ENCODE measurements at places on chromosomes 2 and 18.
A peak's percentile ranks its signal among the peaks of the same experiment; 100 is the strongest.

- DNase-seq: peak; percentile 83
Observed at GRCh38 chr2:241859436-241860183, 916 bp upstream of the PDCD1 start.

- no peak for DNase-seq
Observed at GRCh38 chr18:70455731-70456130, 166.9 kb downstream of the SOCS6 start.

DNA sequence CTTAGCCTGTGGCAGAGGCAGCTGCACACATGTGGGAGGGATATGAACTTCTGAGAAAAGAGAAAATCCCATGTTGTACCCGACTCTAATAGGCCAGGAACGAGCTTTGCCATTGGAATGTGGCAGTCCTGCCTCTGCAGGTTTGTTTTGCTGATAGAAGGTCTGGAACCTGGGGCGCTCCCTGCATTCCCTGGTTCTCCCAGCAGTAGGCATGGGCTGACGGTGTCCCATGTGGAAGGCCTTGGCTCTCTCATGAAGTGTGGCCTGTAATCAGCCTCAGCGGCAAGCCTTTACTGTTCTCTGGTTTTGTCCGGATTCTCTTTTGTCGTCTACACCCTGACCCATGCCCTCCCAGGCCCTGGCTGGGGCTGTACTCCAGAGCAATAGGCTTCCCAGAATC is 72.3 kb downstream of the KIF5C start:
- DNase-seq: no peak

DNA sequence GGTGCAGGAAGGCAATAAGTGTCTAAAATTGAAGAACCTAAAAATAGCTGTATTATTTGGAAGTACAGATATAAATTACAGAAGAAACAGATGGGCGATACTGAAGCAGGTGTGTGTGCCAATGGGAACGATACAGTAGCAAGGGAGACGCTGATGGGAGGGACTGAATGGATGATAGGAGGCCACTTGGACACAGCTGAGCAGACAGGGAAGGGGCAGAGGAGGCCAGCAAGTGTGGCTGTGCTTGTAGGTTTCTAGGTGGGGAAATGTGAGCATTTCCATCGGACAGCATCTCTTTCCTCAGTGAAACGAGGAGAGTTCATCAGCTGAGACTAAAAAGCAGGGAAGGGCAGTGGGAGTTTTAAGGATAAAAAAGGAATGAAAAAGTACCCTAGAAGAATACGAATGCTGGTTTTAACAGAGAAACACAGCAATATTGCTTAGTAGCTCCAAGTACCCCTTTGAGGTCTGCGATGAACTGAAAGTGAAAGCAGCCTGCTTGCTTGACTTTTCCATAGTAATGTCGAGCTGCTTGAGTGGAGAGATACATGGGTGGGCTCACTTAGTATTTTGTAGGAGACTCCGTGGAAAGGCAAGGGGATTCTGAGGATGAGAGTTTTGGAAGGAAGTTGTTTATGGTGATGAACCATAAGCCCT is 91.7 kb upstream of the EPC2 start:
- DNase-seq: peak; percentile 45

DNA sequence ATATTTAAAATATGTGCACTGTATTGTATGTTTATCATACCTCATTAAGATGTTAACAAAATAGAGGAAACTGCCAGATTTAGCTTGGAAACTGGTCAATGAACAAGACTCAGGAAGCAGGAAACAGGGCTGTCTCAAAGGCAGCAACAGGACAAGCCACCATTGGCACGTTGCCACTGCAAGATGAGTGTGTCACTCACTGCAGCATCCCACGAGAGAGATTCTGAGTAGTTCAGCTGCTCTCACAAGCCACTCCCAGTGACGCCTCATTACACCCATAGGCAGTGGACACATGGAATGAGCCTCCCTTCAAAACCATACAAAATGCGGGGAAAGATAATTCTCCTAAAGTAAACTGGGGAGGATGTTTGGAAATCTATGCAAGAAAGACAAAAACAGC is 181.9 kb upstream of the DLGAP1 start:
- no peak for DNase-seq

- DNase-seq: no peak
Observed at GRCh38 chr2:19355416-19355821, 3.0 kb downstream of the OSR1 start.

DNA sequence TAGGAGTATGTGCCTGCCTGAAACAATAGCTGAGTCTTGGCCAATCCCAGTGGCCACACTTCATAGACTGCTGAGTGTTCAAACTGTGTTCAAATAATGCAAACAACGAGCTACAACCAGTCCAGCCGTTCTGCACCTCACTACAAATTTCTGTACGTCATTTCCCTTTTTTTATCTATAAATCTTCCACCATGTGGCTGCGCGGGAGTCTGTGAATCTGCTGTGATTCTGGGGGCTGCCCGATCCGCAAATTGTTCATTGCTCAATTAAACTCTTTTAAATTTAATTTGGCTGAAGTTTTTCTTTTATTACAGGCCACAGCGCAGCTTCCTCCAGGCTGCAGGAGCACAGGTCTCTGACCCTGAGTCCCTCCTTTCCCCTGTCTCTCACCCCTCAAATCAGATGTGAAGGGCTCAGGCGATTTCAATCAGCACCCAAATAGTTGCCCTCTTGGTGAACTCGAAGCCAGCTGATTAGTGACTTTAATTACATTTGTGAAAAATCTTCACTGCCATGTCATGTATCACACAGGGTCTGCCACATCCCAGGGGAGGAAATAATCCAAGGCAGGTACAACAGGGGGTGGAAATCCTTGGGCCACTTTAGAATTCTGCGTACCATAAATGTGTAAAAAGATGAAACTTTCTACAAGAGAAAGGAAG is 145.6 kb downstream of the NDUFA10 start:
- no peak for DNase-seq

- no peak for DNase-seq
Observed at GRCh38 chr2:29478641-29479040, 363.4 kb downstream of the CLIP4 start.

DNA sequence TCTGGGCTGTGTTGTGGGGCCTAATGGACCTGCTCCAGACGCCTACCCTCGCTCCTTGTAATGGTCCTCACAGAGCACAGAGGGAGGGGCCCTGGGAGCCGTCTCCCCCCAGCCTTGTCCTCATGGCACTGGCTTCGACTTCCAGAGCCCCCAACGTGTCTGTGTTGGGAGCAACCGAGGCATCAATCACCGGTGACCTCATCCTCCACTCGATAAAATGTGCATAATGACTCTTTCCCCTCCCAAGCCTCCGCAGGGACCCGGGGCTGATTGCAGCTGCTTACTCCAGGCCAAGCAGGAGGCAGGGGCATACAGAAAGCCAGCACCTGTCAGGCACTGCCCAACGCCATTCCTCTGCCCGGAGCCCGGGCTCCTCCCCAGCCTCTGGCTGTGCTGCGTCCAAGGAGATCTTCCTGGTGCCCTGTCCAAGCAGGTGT is 271.7 kb downstream of the NDUFA10 start:
- no peak for DNase-seq

DNA sequence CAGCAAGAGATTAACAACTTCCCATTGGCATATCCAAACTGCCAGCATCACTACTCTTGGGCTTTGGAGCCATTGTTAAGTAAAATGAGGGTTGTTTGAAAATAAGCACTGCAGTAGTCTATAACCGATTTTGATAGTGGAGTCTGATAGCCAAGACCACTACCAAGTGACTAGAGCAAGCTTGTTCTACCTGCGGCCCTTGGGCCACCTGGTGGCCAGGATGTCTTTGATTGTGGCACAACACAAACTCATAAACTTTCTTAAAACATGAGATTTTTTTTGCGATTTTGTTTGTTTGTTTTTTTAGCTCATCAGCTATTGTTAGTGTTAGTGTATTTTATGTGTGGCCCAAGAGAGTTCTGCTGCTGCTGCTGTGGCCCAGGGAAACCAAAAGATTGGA is 11.0 kb downstream of the UBE2E3 start:
- DNase-seq: no peak

DNA sequence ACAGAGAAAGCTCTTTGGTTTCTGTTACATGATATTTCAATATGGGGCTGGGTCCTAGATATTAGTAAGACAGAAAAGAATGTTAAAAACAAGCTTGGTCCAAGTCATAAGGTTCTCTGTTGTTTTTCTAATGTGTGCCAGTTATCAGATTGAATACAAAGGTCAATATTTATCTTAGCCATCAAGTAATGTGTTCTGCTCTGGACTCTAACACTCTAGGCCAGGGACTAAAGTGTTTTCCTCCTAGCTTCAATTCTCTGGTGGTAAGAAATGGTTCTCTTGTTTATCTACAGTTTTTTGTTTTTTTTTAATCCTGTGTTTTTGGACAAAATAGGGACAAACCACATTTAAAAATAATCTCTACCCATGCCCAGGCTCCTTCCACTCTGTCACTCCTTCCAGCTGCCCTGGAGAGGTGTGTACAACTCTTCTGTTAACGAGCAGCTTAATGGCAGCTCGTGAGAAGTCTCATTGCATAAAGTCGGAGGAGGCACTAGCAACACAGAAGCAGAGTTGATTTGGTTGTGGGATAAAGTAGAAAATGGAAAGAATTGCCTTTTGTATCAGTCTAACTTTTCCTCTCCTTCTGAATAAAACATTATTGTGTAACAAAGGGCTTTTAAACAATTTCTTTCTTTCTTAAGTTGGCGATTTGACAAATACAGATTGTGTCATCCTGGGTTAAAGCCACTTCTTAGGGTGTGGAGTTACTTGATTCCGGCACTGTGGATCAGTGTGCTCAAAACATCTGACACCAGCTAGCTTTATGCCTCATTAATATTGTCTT is 8.0 kb upstream of the SESTD1 start:
- DNase-seq: no peak

DNA sequence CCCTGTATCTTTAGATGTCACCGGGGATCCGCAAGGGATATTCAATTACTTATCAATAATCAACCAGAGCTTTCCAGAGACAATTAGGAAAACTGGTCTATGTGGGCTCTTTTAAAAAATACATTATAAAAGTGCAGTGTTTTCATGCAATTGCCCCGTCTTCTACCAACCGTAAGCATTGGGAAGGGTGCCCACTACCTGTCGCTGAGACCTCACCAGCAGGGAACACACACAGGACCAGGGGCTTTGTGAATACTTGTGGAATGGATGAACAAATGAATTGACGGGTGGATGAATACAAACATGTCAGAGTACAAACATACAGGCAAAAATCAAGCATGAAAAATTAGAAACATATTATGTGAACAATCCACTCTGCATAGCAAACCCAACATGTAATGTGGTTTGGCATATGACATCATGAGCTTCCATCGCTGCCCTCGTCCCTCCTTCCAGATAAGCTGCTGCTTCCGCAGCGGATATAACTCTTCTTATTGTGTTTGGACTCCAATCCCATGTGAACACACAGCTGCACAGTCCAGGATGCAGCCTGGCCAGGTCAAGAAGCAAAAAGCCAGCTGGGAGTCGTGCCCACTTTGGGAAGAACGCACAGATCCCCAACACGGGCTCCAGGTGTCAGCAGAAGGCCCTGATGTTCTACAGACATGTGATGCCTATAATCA is 5.3 kb downstream of the FHL2 start:
- DNase-seq: no peak

DNA sequence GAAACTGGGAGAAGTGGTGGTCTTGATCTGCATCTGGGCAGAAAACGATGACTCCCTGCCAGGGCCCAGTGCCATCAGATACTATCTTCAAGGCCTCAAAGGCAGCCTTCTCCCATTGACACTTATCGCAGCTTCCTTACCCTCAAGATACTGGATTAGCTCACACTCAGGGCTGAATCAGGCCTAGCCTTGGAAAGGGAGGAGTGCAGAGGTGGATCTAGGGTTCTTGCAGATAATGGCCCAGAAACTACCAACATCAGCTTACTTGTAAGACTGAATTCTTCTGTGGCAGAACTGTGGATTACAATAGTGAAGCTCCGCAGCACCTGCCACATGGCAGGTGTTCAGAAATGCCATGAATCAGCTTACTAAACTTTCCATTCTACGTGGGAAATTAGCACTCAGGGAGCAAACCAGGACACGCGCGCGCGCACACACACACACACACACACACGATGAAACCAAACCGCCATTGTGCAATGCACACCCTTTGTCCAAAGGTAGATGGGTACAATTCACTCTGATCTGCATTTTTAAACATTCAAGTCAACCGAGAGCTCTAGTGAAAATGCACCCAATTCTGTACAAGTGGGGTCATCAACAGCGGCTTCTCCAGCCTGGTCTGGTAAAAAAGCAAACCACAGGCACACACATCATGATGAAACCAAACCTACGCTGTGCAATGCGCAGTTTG is 26.3 kb upstream of the TMEM182 start:
- DNase-seq: peak; percentile 14

DNA sequence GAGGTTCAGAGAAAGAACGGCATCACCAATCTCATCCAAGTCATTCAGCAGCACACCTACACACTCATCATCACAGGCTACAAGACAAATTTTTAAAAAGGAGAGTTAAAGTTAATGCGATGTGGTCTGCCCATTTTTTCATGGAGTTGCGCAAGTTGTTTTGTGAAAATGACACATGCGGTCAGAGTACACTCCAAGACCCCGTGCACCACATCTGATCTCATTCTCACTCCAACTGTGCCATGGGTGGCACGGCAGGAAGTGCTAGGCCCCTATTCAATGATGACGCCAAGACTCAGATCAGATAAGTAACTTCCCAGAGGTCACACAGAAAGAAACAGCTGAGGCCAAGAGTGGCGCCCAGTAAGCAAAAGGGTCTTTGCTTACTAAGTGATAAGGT is 119.8 kb downstream of the LAMA1 start:
- DNase-seq: no peak

DNA sequence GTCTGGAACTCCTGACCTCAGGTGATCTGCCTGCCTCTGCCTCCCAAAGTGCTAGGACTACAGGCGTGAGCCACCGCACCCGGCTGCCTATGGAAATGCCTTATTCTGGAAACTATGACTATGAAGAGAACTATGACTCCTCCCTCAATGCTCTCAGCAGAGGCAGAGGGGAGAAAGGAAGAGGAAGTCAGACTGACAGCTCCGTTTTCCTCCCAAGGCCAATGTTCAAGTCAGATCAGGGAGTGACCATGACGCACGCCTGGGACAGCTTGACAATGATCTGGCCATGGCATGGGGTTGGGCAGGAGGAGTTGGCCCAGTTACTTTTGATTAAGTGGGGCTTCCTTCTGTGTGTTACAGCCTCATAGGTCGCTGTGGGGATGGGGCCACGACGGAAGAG is 44.3 kb upstream of the MRPL33 start:
- no peak for DNase-seq

DNA sequence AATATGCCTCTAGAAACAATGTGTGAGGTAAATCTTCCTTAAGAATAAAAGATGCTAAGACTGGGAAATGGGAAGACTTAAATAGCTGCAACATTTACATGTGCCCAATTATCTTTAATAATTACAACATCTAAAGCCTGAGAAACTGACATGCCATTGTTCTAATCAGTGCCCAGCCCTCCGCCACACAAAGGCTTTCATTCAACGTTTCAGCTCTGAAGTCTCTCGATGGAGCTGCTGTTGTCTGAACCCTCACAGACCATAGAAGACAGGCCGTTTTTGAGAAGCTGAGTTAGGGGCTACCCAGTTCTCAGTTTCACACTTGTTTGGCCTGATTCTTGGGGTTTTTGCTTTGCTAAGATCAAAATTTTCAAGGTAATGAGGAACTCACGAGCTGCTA is 315.4 kb upstream of the CHST9 start:
- no peak for DNase-seq
